ENCODE measurements at places on chromosomes 5 and 9.

GRCh38 chr9:134263596-134263995 lies 62.7 kb upstream of the RXRA start:
- DNase-seq: no peak

DNA sequence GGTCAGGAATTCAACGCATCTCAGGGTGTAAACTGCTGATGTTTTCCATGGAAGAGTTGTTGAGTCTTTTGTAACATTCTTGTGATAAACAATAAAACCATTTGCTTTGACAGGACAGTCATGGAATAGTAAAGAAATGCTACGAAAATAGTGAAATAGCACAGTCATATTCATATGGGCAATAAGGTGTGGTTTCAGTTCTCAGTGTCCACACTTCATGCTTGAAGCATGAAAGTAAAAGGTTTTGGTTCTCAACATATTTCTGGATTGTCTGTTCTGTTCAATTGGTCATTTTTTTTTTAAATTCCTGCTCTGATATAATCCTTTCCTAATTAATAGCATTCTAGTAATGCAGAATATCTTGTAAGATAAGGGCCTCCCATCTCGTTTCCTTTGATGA lies 467.6 kb upstream of the ZNF608 start:
- DNase-seq: no peak

DNA sequence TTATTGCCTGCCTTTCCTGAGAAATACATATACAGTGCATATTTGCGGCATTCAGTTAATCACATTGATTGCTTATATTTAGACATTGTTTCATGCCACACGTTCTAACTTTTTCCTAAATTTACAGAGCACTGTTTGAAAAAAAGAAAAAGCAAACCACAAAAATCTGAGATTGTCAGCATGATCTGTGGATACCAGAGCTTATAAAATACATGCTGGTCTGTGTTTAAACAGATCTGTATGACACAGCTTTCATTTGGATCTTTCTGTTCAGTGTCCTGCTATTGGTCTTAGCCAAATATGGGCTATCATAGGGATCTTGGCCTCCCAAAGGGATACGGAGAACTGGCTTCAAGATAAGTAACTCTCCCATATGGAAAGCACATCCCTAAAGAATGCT lies 20.2 kb downstream of the ALDH1A1 start:
- no peak for DNase-seq

- DNase-seq: no peak
These were observed 109.9 kb downstream of the DROSHA start for GRCh38 chr5:31421806-31422586.

DNA sequence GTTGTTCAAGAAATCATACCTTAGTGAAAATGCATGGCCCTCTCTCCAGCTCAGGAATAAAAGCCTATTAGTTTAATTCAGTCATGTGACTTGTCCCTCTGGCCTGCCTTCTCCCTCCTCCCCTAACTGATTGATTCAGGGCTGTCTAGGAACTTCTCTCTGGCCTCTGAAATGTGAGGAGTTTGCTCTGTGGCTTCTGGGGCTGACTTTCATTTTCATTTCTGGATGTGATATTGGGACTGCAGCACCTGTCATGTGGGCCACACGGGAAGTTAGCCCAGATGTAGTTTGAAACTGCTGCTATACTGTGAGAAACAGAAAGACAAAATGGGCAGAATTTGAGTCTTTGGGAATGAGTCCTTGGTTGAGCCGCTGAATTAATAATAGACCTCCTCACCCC lies 44.8 kb downstream of the PARP8 start:
- peak; percentile 80 for DNase-seq

DNA sequence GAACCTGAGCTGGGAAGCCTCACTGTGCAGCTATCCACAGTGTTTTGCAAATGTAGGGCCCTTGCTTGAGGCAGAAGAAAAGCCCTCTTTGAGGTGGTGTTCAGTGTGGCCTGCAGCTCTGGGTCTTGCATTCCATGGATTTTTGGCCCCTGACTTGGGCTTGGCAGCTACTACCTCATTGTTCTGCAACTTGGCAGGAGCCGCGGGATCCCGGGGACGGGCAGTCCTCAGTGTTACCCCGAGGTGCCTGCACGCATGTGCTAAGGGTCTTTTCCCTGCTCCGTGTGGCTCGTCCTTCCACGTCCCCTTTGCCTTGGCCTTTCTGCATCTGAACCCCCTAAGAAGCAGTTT lies 39.8 kb downstream of the NEK6 start:
- no peak for DNase-seq

- DNase-seq: no peak
These were observed 1.3 kb downstream of the NIM1K start for GRCh38 chr5:43193181-43193893.

GRCh38 chr5:32443541-32444430 lies 754 bp downstream of the ZFR start:
- DNase-seq: no peak

- DNase-seq: no peak
These were observed 190.1 kb downstream of the TMEM232 start for GRCh38 chr5:110536120-110537115.

DNA sequence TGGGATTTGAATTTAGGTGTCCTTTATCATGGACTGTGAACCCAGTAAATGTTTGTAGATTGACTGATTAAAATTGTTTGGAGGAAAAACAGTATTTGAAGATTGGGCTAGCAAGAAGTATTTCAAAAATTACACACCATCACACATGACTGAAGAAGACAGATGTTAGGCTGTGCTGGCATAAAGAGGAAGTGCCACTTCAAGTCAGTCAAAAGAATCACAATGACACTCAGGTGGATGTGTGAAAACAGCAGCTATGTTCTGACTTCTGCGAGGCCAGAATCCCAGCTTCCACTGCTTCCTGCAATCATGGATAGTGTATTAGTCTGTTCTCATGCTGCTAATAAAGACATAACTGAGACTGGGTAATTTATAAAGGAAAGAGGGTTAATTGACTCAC lies 393.3 kb downstream of the DMRT2 start:
- DNase-seq: no peak

GRCh38 chr5:1753490-1753889 lies 46.1 kb downstream of the MRPL36 start:
- DNase-seq: no peak

DNA sequence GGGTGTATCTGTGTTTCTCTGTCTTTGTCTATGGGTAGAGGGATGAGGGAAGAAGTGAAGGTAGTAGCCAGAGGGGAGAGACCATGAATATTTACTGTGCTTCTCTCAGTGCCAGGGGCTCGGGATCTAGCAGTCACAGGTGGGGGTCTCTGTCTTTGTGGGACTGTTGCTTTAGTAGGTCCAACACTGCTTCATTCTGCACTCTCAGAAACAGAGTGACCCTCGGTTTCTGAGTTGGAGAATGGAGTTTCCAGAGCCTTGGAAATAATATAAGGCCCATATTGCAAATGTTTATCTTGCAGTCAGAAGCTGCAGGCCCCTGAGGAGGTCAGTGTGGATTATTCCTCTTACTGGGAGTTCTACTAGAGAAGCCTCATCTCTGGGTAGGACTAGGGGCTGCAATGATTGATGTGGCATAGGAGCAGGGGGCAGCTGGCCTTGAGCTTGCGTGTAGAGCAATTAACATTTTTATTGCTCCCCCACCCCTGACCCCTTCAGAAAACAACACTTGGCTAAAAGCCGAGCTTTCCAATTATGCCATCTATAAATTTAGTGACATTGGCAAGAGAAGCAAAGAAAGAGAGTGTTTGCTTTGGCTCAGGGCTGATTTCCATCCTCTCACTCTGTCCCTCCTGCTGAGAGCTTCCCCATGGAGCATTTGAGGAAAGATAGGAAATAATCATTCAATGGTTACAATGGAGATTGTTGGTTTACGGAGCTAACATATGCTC lies 55.0 kb upstream of the TRPC7 start:
- no peak for DNase-seq

GRCh38 chr5:78269088-78269703 lies 25.3 kb downstream of the AP3B1 start:
- DNase-seq: no peak

- no peak for DNase-seq
These were observed 495 bp downstream of the OSTF1 start for GRCh38 chr9:75088646-75089372.

- no peak for DNase-seq
These were observed 114.4 kb downstream of the SLC12A2 start for GRCh38 chr5:128197896-128198522.

GRCh38 chr5:128245974-128246373 lies 162.4 kb downstream of the SLC12A2 start:
- no peak for DNase-seq

DNA sequence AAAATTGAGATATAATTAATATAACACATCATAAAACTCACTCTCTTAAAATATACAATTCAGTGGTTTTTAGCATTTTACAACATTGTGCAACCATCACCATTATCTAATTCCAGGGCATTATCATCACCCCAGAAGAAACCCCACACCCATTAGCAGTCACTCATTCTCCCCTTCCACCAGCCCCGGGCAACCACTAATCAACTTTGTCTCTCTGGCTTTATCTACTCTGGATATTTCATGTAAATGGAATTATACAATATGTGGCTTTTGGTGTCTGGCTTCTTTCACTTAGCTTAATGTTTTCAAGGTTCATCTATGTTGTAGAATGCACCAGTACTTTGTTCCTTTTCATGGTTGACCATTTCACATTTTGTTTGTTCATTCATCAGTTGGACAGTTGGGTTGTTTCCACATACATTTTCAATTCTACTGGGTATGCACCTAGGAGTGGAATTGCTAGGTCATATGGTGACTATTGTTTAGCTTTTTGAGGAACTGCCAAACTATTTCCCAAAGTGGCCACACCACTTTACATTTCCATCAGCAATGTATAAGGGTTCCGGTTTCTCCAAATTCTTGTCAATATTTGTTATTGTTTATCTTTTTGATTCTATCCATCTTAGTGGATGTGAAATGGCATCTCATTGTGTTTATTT lies 62.4 kb downstream of the MARCHF3 start:
- DNase-seq: no peak

GRCh38 chr5:6803981-6804550 lies 90.8 kb downstream of the TENT4A start:
- DNase-seq: no peak

DNA sequence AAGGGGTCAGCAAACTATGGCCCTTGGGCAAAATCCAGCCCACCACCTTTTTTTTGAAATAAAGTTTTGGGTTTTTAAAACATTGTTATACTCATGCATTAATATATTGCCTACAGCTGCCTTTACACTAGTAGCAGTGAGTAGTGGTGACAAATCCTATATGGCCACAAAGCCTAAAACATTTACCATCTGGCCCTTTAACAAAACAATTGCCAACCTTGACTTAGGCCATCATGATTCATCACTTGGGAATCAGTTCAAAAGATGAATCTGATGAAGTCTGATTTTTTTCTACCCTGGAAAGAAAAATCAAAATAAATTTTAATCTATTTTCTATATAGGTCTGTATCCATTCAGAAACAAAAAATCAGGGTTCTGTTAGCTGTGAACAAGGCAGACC lies 484.9 kb downstream of the BNC2 start:
- DNase-seq: no peak

DNA sequence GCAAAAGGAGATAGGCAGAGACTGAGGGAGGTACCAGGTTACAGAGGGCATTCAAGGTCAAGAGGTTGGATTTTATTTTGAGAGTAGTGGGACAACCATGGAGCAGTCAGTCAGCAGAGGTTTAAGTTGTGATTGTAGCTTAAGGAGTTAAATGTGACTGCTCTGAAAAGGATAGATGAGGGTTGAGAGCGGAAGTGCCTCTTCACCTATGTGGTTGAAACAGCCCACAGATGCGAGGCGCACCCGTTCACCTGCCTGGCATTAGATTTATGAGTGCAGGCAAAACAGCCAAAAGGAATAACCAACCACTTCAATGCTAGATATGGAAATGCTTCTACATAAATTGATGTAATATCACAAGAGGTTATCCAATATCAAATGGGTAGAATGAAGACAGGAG lies 8.4 kb downstream of the ZNF474 start:
- no peak for DNase-seq

- DNase-seq: no peak
These were observed 38.2 kb upstream of the ARSB start for GRCh38 chr5:79023348-79023747.

GRCh38 chr5:22908129-22908528 lies 55.0 kb upstream of the CDH12 start:
- no peak for DNase-seq

Measured in GM12864 (cell line).